Cardiac ventricle fibroblast (primary cell): ENCODE measurements at places on chromosomes 1 and 21. TPM values are rescaled to one million over a fixed set of nuclear protein-coding genes. Genes with fewer than 3 reads are reported as not detected.

Gene NECAP2
- total RNA-seq: 49.8 and 53.7 TPM in 2 replicates

Gene CAMK2N1
- total RNA-seq: 3.7 and 6.7 TPM in 2 replicates

Gene STYXL2
- total RNA-seq: not detected in 2 replicates

Gene CD5L
- not detected in 2 replicates for total RNA-seq

Gene NMNAT2
- total RNA-seq: 7.9 and 8.0 TPM in 2 replicates

Gene GJB4
- not detected in 2 replicates for total RNA-seq

Gene FCRL2
- not detected in 2 replicates for total RNA-seq

Gene C1QC
- not detected in 2 replicates for total RNA-seq

Gene ETV3L
- total RNA-seq: not detected in 2 replicates

Gene GNG4
- 0.25 and 0.34 TPM in 2 replicates for total RNA-seq

Gene C1orf74
- 0.93 and 1.1 TPM in 2 replicates for total RNA-seq

Gene SPRR3
- total RNA-seq: not detected in 2 replicates
